ENCODE measurements at places on chromosomes 3 and 15.

DNA sequence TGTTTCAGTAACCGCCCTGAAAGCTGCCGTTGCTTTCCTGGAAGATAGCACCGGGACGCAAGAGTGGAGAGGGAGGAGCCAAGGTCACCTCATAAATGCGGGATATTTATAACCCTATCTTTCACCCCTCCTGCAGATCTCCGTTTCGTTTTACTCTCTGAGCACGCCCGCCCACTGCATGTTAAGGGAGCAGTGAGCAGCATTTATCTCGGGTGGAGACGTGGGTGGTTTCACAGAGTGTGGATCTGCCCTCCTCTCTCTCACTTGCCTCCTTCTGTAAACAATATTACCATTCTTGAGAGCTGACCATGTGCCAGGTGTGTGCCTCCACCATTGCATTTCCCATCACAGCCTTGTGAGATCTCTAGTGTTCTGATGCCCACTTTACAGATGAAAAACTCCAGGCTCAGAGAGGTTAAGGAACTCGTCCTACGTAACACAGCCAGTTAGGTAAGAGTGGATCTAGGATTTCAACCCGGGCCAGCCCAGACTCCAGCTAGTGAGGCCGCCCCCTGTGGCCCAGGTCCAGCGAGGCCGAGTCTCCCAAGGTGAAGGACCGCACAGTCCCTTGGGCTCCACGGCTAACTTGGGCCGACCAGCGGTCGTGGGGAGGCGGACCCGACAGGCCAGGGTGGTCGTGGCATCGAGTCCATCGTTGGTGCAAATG is 16.9 kb upstream of the SEMA4B start:
- DNase-seq = no peak

GRCh38 chr3:130345487-130346079 is at the start of gene COL6A5:
TSS of gene COL6A5 (plus strand) at chr3:130345672. CDS start at chr3:130373639, 27,967 bp downstream.
- no peak for DNase-seq

- peak; percentile 23 for DNase-seq
These were observed 21.8 kb downstream of the IGDCC4 start for GRCh38 chr15:65400760-65401610.

DNA sequence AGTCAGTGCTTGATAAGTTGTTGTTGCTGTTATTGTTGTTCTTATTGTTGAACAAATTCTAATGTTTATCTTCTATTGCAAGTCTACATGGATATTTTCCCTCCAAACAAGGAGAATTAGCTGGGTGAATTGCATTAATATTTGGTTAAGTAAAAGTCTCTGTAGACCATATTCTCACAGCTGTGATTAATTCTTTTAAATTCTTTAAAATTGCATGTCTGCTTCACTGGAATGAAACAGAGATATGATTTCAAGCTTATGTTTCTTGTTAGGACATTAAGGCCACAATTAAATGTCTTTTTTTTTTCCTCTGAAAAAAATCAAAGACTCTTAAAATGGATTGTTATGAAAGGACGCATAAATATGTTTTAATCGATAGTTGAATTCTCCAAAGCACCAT is 153.4 kb downstream of the EBLN2 start:
- no peak for DNase-seq

- DNase-seq = no peak
These were observed 209.6 kb upstream of the EIF1B start for GRCh38 chr3:40099871-40100270.

- DNase-seq = no peak
These were observed 9.9 kb downstream of the ITPR1 start for GRCh38 chr3:4503050-4503449.

All from effector CD4-positive, alpha-beta T cell (primary cell).